Stimulated activated CD4-positive, alpha-beta T cell treated with anti-CD3 and anti-CD28 coated beads, Interleukin-2, amount 100 ng/mL, for 4 hours (primary cell): ENCODE measurements at places on chromosomes 7 and 10.

DNA sequence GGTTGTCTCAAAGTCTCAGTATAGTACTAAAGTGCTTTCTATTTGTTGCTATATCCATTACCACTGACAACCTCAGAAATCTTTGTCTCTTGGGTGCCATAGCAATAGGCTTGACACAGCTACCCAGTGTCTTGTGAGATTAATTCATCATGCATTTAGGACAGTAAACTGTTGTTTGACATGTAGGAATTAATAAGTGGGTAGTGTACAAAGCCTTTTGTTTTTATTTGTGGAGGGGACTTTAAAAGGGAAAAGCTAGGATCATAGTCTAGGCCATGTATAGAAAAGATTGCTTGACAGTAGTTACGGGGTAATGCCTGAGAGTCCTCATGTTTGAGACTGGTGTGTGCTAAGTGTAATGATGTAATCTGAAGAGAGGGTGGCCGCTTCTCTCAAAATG, 102.6 kb upstream of the AGR3 start:
- DNase-seq, result no peak

DNA sequence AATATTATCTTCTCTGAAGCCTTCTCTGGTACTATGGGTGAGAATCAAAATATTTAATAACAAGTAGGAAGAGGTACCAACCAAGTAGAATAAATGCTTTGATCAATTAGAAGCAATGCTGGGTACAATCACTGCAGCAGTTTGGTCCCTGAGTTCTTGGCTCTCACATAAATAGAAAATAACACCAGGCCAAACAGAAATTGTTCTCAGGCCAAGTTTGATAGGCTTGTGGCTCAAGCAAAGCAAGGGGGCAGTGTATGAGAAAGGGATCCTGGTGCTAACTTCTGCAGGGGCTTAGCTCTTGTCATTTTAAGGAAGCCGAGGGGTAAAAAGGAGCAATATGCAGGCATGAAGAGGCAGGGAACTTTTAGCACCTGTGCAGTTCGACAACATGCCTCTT, 146.8 kb upstream of the TMEM229A start:
- no peak for DNase-seq

- DNase-seq, result no peak
Observed at GRCh38 chr10:1310271-1310789, 254.1 kb downstream of the WDR37 start.

DNA sequence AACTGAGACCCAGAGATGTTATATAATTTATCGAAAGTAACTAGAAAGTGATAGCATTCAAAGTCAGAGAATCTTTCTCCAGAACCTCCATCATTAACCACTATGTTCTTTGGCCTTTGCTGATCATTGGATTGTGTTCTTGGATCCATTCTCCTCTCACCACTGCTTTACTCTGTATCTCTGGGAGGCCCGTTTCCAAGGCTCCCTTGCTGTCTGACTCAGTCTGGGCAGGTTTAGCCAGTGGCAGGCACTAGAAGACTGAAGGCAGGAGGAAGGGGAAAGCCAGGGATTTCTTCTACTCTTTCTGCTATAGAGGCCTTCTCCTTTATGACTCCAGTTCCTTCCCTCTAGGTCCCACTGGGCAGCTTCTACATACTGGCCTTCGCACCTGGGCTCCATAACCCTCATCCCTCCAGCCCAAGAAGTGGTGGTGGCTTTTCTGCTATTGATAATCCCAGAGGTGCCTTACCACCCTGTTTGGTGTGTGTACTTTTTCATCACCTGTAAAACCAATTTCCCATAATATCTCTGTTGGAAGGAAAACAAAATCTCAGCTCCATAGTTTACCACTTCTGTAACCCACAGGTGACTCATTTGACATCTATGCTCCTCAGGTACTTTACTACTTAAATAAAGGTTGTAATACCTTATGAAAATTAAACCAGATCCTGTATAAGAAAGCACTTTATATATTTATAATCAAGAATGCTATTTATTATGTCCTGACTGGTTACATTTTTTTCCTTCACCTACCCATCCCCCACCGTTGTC, 36.0 kb downstream of the BCAP29 start:
- DNase-seq, result no peak

GRCh38 chr7:124762611-124763143, 2.9 kb downstream of the GPR37 start:
- DNase-seq, result no peak

DNA sequence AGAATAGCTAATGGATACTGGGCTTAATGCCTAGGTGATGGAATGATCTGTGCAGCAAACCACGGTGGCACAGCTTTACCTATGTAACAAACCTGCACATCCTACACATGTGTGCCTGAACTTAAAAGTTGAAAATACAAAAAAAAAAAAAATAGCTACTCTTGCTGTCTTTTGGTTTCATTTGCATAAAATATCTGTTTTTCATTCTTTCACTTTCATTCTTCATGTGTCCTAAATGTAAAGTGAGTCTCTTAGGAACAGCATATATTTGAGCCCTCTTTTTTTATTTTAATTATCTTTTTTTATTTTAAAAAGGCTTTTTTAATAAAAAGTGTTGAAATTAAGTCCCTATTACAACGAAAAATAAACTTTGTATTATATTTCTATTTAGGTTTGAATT, 836.1 kb upstream of the KCND2 start:
- DNase-seq, result no peak

DNA sequence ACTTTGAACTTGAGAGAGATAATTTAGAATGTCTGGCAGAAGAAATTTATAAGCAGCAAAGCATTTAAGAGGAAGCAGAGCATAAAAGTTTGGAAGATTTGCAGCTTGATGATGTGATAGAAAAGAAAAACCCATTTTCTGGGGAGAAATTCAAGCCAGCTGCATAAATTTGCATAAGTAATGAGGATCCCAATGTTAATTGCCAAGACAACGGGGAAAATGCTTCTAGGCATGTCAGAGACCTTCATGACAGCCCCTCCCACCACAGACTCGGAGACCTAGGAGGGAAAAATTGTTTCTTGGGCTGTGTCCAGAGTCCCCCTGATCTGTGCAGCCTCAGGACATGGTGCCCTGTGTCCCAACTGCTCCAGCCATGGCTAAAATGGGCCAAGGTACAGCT, 263.6 kb upstream of the POT1 start:
- DNase-seq, result no peak

DNA sequence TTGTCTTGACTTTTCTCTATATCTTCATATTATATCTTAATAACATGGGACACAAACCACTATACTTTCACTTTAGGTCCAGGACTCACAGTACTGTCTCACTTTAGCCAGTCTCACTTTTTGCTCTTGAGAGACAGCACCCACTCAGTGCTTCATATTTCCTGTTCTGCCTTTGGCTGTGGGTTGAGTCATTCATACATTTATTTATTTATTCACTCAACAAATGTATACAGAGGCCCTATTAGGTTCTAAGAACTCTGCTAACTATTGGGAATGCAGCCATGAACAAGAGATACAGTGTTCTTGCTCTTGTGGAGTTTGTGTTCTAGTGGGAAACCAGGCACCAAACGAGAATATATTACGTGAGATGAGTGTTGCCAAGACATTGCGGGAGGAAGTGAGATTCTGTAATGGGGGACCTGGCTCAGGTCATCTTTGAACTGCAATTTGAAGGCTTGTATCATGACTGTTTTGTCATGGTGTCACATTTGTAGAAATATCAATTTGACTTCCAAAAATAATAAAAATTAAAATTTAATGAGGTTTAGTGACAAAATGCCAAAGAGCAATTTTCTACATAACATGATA, 190.1 kb downstream of the SDHAF3 start:
- DNase-seq, result no peak

- DNase-seq, result no peak
Observed at GRCh38 chr7:26850193-26850651, 14.2 kb downstream of the SKAP2 start.

DNA sequence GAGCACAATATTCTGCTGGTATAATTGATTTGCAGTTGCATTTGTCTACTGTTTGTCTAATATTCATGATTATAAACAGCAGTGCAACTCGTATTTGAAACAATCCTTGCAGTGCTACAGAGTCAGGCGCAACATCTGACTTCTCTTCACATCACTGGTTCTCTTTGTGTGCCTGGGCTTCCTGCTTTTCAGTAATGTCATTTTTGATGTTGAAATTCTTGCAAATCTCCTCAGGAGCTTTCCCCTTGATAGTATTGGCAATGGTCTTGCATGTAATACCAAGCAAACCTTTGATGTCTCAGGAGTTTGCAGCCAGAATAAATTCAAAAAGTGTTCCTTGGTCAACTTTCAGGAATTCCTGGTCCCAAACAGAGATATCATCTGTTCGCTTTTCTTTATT, 20.2 kb downstream of the HPS6 start:
- no peak for DNase-seq

GRCh38 chr10:22437620-22438588, 92.6 kb downstream of the SPAG6 start:
- DNase-seq, result peak; percentile 24

DNA sequence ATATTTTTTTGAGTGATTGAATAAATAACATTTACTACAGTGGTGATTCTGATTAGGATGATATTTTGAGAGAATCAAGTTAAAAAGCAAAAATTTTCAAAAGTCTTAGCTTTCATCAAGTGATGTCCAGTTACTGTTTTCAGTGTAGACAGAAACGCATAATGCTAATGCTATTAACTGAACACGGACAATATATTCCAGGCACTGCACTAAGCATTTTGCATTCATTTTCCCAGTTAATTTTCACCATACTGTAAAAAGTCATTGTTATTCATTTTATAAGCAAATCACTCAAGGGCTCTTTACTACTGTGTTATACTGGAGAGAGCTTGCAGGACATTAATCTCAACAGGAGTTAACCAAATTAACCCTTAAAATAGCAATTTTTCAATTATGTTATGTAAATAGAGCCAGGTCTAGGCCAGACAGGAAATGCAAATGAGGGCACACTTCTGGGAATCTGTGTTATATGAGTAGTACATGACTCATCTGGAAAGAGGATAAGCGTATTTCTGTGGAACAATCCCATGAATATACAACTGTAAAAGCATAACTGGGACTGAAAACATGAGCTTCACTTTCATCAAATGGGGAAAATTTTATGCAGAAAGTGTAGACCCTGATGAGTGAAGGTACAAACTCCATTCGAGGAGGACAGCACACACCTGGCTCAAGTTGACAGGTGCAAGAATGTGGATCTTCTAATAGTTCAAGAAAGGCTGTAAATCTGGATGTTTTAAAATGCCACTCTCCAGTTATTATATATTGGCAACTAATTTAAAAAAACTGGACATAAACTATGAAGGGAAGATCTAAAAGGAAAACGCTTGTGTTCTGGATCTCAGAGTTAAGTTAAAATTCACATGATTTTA, 75.4 kb downstream of the ANK3 start:
- no peak for DNase-seq

GRCh38 chr7:47498229-47499056, 83.5 kb downstream of the TNS3 start:
- no peak for DNase-seq

DNA sequence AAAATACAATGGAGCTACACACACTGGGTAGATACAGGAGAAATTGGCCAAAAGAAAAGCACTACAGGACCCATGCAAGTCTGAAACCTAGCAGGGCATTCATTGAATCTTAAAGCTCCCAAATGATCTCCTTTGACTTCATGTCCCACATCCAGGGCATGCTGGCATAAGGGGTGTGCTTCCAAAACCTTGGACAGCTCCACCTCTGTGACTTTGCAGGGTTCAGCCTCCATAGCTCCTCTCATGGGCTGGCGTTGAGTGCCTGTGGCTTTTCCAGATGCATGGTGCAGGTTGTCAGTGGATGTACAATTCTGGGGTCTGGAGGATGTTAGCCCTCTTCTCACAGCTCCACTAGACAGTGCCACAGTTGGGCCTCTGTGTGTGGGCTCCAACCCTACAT, 626.3 kb upstream of the POT1 start:
- DNase-seq, result no peak

DNA sequence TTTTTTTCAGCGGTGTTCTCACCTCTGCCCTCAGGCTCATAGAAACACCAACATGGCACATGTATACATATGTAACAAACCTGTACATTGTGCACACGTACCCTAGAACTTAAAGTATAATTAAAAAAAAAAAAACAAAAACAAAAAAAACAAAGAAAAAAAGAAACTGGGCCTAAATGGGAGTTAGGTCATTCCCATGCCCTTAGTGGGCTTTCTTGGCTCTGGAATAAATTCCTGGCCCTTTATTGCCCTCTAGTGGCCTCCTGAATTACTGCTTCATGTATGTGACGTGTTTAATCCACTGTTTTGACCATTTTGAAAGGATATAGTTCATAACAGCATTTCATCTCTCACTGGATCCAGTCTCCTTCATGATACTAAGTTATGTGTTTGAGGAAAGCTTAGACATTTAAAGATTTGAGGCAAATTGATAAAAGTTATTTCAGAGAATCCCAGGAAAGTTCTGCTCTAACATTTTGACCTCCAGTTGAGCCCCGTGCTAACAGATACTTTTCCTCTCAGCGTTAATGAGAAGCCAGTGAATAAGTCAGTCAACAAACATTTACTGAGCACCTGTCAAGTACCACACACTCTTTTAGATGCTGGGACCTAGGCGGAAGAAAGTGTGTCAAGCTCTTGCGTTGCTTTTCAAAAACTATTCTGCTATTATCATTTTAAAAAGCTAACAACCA, 54.7 kb upstream of the SYPL1 start:
- DNase-seq, result no peak

DNA sequence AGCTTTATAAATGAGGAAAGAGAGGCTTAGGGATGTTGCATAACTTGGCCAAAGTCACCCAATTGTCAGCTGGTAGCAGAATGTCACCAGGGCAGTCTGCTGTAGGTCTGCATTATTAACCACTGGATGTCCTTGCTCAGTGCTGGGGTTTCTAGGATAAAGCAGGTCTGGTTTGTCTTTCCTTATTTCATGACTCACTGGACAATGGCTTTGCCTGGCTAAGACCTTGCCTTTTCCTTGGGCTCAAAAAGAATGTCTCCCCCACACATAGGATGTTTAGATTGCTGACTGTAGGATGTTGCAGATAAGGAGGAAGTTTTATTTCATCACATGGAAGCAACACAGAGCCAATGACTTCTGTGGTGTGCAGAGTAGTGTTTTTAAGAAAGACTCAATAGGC, 29.4 kb downstream of the WDFY4 start:
- DNase-seq, result no peak

- DNase-seq, result no peak
Observed at GRCh38 chr7:538764-539685, 19.4 kb upstream of the PDGFA start.

- peak; percentile 35 for DNase-seq
Observed at GRCh38 chr10:124701881-124702656, 42.1 kb downstream of the FAM53B start.

DNA sequence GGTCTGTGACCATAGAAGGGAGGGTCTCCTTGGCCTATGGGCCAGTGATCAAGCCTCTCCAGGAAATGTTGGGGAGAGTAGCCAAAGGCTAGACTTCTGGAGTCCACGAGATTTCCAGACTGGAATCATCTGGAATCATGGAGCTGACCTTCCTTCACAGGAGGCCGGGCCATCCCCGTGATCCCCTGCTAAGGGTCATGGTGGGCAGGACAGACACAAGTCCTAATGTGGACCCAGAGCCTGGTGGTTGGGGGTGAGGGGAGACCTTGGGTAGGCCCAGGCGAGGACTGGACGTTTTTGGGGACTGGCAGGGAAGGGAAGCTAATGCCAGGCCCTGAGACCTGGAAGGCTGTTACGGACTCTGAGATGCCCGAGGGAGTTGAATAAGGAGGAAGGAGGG, 9.8 kb upstream of the GRID1 start:
- DNase-seq, result no peak
